ENCODE measurements at places on chromosomes 3 and 15.

DNA sequence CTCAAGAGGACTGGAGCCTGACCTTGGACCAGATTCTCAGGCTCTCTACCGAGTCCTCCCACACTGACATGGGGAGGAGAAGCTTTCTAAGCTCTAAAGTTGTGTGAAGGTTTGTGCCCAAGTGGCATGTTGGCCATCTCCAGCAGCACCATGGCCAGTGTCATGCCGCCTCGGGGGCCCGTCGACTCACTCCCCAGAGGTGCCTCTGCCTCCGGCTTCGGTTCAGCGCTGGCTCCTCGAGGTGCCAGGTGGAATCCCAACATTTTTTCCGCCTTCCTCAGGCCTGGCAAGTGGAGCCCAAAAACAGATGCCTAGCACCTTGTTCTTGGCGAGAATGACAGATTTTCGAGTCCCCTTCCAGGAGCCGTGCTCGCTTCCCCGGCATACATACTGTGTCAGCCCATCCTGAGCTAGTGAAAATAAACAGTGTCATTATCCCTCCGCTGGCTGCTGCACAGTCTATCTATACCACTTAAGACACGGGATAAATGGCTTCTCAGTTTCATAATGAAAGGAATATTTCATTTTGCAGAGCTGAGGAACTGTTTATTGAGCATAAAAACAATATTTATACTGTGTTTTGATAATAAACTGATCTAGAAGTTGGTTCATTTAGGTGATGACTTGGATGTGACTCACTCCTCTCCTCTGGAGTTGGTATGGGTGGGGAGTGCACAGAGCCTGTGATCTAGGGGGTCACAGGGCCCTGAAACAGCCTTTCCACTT lies 328.5 kb upstream of the TLE3 start:
- DNase-seq = no peak

GRCh38 chr3:79515072-79515471 lies 252.7 kb downstream of the ROBO1 start:
- no peak for DNase-seq

GRCh38 chr3:14802381-14802731 lies 16.4 kb upstream of the FGD5 start:
- no peak for DNase-seq

- DNase-seq = no peak
Observed at GRCh38 chr3:9955067-9955502, 2.9 kb upstream of the PRRT3 start.

- DNase-seq = no peak
Observed at GRCh38 chr3:161221806-161222600, 892 bp downstream of the NMD3 start.

- DNase-seq = no peak
Observed at GRCh38 chr3:71067977-71068654, 515.4 kb downstream of the FOXP1 start.

DNA sequence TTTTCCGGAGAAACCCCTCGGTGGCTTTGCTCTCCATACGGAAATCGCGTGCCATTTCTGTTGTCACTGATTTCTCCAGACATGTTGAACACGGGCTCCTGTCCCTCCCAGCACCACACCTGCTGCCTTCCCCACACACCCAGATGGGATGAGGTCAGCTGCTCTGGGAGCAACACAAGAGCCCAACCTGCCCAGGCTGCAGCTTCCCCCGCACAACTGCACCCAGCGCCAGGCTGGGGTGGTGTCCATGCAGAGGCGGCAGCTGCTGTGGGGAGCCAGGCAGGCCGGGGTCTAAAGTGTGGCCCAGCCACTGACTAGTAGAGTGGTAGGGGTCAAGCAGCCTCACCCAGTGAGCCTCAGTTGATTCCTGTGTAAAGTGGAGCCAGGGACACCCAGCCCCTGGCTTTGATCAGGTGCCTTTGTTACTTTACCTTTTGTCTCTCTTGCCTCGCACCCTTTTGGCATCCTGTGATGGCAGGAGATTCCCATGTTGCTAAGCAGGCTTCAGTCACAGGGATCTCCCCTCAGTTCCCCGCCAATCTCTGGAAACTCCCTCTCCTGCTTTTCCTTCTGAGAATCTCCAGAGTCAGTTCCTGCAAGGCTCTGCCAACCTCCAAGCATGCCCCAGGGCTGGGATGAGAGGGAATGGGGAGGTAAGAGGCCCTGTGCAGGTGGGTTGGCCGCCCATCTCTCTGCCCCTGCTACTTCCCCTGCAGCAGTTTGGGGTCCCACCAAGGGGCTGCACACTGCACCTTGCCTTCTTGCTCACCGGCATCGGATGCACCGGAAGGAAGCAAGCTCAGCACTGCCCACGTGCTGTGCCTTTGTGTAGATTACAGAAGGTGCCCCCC lies 91.8 kb upstream of the ALDH1A3 start:
- DNase-seq = no peak

- no peak for DNase-seq
Observed at GRCh38 chr15:54502416-54503075, 524.3 kb downstream of the UNC13C start.

DNA sequence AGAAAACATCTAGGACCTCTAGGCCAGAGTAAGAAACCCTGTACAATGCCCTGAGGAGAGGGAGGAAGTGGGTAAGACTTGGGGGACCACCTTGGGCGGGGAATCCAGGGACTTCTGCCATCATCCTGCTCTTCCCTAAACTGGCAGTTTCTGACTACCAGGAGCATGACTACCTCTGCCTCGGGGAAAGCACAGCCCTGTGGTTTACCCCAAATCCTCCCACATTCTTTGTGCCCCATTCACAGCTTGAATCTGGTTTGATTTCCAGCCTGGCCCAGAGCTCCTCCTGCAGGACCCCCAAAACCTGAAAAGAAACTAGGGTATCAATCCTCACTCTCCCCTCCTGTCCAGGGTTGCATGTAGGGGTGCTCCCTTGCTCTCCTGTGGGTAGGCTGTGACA lies 4.7 kb downstream of the C3orf18 start:
- DNase-seq = no peak

- DNase-seq = no peak
Observed at GRCh38 chr15:74383286-74383685, 15.8 kb upstream of the CYP11A1 start.

DNA sequence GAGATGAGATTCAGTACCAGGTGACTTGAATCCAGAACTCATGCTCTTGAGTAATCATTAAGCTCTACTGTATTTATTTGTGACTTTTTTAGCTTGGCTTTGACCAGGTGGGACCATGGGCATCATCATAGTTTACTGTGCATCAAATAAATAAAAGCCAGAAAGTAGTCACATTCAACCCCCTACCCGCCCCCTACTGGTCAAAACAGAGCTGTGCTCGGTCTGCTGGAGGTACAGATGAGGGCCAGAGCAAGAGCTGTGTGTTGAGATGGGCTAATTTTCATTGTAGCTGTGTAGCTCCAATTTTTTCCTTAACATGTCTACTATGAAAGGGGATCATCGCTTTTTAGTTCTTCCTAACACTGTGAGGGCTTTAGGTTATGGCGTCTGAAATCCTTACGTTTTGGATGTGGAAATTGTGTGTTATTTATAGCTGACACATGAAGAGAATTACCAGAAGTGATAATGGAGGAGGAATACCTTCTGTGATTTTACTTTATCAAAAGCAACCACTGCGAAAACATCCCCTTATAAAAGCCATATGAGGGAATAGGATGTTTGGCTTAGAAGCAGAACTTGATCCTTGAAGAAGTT lies 375.1 kb downstream of the PTPRG start:
- DNase-seq = no peak

DNA sequence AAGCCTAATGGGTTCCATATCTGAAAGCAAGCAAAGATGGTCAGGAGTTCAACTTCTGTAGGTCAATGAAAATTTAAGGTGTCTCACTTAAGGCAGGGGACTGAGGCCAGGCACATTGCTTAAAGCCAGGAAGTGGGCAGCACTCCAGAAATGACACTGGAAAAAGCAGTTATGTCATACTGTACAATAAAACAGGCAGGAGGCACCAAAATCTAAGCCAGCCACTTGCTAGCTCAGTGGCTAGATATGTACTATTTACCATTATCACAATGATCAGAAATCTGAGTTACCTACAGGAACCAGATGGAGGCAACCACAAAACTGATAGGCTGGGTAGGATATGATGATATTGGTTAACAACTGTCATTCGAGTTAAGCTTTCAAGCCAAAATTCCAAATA lies 57.3 kb downstream of the FRMD5 start:
- no peak for DNase-seq
